Common myeloid progenitor, CD34-positive (primary cell): ENCODE measurements at places on chromosomes 6 and 20.

DNA sequence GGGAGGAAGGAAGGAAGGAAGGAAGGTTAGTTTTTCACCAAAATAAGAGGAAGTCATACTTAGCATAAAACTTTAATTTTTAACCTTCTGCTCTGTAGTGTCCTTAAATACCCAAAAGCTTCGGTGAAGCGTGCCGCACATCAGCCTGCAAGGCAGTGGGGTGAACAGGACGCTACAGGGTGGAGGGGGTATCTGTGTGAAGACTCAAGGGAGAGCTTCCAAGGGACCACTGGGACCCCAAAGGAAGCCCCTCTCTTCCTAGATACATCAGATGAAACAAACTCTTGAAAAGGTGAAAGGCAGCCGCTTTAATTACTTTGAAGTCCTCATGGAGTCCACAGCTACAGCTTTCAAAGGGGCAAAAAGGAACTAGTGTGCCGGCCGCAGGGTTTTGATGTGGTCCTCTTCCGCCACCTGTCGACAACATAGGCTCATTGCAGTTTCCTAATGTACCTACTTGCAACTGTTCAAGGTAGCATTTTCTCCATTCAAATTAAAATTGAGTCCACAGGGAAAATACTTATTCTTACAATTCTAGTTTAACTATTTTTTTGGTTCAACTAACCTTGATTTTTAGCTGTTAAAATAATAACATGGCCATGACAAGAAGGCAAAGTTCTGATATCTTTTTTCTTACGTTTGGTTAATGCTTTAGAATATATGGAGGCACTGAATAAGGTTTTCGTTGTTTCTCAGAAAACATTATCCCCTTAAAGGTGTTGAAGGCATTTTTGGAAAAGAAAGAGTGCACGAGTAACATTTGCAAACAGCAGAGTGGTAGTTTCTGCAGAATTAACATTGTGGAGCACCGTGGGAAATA, 135.0 kb upstream of the RIPOR2 start:
- peak; percentile 94 for DNase-seq

GRCh38 chr6:3009930-3010329, 10.2 kb downstream of the NQO2 start:
- no peak for DNase-seq

- DNase-seq: no peak
Measured at GRCh38 chr6:1724124-1724523, 114.4 kb downstream of the FOXC1 start.

DNA sequence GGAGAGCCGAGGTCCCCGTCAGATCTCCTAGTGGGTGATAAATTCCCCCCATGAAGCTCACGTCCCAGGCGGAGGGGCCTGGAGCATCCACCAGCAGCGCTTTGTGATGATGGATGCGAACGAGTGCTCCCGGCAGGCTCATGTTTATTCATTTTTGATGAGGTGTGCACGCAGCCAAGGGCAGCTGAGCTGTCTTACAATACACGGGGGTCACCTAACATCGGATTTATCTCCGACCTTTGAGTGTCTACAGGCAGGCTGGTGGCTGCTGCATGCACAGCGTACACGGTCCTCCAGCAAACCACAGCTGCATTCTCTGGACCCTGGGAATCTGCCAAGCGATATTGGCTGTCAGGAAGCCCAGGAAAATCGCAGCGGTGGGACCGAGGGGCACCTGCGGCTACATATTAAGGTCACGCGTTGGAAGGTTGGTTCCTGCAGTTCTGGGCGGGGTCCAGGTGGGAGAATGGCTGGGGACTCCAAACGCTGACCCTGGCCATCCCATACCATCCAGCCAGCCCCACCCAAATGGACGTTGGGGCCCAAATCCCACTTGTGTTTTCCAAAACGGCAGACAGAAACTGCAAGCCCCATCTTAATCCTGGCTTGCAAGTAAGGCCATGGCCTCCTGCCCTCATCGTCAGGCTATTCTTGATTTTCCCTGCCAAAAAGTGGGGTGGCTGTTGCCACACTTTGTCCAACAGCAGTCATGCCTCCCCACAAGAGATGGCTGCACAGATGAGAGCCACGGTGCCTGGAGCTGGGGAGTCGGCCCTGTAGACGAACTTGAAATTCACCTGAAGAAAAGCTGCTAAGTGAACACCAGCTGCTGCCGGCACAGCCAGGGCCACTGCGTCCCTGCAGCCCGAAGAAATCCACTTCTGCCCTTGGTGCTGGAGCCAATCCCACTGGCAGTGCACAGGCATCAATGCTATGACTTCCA, 399.9 kb downstream of the TAF4 start:
- DNase-seq: no peak

DNA sequence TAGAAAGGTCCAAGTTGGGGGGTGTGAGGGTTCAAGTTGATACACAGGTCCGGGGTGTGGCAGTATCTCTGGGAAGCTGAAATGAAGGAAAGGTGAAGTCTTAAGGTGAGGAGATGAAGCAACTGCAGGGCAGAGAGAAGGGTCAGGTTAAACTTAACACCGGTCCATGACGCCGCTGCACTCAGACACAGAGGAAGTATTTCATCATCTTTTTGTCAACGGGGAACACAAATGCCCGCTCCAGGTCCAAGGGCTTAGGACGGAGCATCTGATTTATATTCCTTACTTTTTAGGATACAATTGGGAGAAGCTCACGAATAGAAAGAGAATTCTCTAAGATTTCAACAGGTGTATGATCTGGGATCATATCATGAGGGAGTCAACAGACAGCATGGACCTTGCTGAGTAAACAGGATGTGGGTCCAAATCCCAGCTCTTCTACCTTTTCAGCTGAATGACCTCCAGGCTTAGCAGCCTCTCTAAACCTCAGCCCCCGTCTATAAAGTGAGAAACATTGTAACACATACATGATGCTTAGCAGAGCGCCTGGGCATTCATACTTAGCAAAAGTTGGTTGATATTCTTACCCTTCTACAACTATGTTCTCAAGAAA, 197.5 kb downstream of the ATXN1 start:
- DNase-seq: no peak

- DNase-seq: no peak
Measured at GRCh38 chr6:79818471-79818870, 128.9 kb downstream of the ELOVL4 start.

- DNase-seq: no peak
Measured at GRCh38 chr6:169146521-169146920, 107.1 kb downstream of the THBS2 start.

GRCh38 chr6:131122007-131122406, 13.3 kb upstream of the AKAP7 start:
- DNase-seq: no peak

DNA sequence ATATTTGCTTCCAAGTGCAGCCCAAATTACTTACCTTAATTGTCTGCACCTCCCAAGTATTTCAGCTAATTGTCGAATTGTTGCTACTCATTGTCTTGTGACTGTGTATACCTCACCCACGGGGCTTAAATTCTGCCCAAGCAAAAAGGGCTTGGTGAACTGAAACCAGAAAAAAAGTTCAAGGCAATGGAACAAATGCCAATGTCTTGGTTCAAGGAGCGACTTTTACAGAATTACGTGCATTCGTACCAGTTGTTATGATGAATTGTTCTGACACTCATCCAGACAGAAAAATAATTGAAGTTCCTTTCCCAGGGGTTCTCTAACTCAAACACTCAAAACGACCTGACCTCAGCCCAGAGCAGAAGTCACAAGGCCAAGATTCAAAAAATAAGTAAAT, 13.9 kb upstream of the PXDC1 start:
- DNase-seq: no peak

DNA sequence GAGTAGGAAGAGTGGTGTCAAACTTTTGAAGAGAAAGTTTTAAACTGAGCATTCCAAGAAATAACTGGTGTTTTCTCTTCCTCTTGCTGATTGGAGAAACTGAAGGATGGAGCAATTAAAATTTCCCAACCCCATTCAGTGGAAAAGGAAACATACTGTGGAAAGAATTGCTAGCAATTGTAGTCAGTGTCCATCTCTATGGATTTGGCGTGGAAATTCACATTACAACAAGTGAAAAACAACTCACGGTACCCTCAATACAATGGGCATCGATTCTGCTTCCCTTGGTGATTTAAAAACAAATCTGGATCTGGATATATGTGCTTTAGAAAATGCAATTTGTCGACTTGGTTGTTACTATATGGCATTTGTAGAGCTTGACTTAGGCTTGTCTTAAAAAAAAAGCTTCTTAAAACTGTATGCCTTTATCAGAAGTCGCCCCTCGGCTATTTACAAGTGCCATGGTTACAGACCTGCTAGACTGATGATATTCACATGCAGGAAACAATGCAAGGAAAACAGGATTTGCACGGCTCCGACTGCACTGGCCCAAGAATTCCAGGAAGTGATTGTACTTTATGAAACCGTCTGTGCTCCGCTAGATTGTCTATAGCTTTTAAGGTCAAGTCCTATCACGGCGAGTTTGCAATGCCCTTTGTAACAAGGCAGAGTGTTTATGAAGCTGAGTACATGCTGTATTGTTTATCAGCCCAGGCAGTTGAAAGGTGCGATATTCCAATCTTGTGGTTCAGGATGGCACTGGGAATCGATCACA, 131.7 kb upstream of the PHACTR1 start:
- no peak for DNase-seq

DNA sequence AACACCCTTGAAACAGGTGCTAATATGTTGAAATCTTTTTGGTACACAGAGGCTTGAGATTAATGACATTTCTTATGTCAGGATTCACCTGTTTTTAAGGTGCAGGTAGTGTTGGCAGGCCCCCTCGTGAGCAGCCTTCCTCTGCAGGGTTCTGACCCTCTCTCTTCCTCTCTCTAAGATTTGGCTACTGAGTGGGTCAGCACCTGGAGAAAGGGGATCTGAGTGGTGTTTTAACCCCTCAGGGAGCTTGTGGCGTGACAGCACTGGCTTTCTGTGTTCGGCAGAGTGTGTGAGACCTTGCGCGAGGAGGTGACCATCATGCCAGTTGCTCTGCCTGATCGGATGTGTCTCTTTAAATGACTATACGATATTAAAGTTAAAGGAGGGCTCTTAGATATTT, 37.1 kb downstream of the HIVEP1 start:
- no peak for DNase-seq
